ENCODE measurements at places on chromosomes 12 and 14.

GRCh38 chr14:106094654-106095189 is 568.3 kb downstream of the TMEM121 start:
- DNase-seq = no peak

GRCh38 chr12:98725476-98726247 is 80.6 kb downstream of the APAF1 start:
- DNase-seq = peak; percentile 46

DNA sequence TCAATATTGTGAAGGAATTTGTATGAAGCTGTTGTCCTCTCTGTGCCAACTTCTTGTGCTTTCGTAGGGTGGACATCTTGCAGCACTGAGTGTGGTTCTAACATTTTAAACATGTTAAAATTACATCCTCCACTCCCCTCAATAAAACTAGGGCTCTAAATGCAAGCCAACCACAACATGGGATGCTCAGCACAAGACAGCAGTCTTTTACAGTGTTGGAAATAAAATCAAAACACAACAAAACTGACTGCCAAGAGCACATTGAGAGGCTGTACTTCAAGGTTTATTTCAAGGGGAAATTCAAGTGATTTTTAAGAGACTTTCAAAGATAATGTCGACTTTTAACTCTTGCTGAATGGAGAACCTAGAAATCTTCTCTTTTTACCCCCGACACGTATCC is 396.9 kb downstream of the TMTC2 start:
- no peak for DNase-seq

DNA sequence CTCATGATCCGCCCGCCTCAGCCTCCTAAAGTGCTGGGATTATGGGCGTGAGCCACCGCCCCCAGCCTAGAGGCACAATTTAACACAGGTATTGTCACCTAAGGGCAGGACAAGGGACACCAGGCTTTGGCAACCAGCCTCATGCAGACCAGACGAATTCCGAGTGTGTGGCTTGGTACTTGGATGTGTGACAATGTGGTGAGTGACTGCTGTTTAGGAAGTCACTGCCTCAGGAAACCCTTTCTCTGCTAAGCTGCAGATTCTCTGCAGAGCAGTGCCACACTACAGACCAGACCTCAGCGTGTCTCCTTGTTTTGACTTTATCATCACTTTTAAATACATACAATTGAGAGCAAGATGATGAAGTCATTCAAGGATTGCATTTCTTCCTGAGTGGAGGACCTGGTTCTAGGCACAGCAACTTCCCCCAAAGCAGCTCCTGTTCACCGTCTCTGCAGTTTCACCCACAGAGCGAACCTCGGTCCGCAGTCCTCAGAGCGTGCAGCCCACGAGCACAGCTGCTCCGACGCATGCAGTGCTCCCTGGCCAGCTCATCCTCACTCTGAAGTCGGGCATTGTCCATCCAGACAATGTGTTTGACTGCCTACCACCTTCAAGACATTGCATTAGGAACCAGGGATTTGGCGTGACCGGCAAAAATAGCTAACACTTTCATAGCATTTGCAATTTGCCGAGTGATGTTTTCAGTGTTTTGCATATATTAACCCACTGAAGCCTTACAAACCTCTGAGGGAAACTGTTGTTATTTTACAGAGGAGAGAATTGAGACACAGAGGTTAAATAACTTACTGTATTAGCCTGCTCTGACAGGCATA is 235.2 kb downstream of the CHST11 start:
- no peak for DNase-seq

GRCh38 chr14:100618763-100619320 is 31.6 kb upstream of the BEGAIN start:
- no peak for DNase-seq

DNA sequence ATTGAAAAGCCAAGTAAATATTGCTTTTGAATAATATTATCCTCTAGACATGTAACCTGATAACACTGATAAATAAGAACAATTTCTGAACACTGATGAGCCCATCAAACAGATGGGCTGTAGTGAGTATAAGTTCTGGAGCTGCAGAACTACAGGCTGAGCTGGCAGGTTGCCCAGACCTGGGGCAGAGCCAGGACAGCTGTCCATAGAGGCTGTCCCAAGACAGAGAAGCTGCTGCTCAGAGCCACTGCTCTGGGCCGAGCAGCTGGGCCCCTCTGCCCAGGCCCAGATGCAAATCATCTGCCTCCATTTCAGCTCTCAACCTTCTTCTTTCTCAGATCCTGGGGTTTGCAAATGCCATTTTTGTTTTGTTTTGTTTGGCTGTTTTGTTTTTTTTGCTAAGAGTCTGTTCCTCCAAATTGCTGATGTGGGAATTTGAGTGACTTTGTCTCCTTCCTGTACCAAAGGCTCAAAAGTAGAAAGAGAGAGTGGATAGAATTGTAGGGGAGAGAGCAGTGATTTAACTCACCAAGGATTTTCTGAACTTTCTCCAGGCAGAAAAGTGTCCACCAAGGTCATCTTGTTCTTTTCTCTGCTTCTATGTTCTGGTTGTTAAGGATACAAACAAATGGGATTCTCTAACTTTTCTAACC is 4.0 kb upstream of the TESPA1 start:
- no peak for DNase-seq
